ENCODE measurements at places on chromosomes 1 and 21.

DNA sequence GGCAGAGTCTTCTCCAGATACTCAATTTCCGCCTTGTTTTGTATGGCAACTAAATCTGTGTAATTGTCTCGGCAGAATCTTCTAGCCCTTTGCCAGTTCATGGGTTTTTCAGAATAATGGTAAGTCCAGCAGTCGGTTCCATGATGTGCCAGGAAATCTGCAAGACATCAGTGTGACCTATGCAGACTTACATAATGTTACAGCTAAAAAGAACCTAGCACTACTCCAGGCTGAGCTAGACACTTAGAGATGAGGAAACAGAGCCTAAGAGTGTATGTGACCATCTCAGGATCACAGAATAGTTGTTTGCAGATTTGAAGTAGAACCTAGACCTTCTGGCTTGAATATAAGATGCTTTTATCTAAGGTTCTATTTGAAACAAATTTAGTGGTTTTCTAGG is 2.8 kb downstream of the SELL start:
- no peak for DNase-seq

- DNase-seq: peak; percentile 92
Measured at GRCh38 chr1:8096105-8097011, 70.2 kb upstream of the ERRFI1 start.

- no peak for DNase-seq
Measured at GRCh38 chr1:36705629-36706028, 222.9 kb upstream of the CSF3R start.

DNA sequence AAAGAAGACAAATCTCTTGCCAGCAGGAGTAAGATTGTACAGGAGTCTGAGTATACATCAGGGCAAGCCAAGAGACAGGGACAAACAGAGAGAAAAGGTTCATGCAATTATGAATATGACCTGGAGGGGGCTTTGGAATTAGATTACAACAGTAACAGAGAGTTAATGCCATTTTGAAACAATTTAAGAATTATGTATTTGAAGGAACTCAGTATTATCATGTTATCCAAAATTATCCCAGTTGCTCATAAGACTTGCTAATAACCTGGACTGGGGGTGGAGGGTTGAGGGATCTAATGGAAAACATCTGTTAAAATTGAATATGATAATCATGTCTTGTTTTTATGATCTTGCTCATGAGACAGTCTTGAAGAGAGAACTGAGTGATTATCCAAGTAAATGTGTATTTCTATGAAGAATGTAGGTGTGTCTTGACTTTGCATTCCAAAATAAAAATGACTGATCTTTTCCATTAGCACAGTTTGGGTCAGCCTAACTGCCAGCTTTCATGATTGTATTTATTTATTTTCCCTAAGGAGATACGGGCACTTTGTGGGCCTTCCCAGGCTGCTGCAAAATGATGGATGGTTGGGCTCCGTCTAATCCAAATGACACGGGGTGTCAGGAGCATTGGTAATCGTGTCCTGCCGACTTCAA is 117.7 kb downstream of the ERG start:
- DNase-seq: no peak

GRCh38 chr1:7185721-7186120 is 400.5 kb downstream of the CAMTA1 start:
- no peak for DNase-seq

GRCh38 chr1:230507666-230508402 is 81.7 kb upstream of the PGBD5 start:
- no peak for DNase-seq

- peak; percentile 84 for DNase-seq
Measured at GRCh38 chr1:26417111-26417759, 6.6 kb downstream of the LIN28A start.

DNA sequence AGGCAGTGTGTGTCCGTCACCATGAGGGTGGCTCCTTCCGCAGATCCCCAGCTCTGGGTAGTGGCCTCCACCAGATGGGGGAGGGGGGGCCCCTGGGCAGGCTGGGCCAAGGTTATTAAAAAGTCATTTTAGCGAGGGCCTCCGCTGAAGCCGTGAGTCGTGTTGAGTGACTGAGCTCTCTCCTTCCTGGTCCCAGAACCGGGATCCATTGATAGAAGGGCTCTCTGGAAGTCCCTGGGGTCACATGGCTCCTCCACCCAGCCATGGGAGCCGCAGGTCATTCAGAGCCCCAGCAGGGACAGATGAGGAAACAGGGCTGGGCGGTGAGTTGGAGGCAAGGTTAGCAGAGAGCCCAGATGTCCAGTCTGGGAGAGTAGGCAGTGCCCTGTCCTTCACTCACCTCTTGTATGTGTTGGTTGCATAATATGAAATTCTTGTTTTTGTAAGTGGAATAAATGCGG is 12.9 kb downstream of the MIIP start:
- no peak for DNase-seq

GRCh38 chr1:5464366-5464765 is 527.9 kb downstream of the NPHP4 start:
- DNase-seq: no peak

DNA sequence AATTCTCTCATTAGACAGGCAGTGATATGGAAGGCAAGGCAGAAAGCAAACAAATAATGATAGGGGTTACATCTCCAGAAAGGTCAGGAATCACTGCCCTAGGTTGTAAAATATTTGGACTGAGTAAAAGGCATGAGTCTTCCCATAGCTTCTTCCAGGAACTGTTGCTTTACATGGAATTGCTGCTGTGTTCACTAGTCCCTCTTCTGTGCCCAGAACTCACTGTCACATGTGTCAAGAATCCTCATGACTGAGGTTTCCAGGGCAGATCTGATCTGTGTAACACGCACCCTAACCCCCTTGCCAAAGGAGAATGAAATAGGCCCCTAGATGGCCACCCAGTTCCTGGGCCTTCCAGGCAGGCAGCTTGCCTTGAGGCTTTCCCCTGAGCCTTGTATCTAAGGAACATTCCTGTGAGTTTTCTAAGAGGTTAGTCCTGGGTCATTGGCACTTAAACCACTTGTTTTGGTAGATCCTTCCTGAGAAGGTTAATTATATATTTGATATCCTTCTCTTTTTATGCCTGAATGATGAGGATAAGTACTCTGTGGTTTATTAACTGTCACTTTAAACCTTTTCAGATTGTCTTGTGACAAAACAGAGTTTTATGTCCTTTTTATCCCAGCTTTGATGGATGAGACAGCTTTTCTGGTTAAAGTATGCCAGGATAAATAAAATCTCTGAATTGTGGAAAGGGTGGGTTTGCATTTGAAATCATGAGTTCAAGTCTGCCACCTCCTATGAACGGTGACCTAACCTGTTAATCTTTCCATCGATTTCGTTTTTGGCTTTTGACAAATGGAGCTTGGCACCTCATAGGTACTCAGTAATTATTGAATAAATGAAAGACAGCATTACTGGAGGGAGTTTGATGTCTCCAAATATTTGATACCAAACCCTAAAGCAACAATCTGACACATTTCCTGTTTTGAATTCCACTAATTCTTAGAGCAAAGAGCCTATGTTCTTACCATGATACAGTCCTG is 163.3 kb downstream of the DHRS3 start:
- DNase-seq: peak; percentile 81

GRCh38 chr1:58401991-58402390 is 144.5 kb downstream of the OMA1 start:
- DNase-seq: no peak

DNA sequence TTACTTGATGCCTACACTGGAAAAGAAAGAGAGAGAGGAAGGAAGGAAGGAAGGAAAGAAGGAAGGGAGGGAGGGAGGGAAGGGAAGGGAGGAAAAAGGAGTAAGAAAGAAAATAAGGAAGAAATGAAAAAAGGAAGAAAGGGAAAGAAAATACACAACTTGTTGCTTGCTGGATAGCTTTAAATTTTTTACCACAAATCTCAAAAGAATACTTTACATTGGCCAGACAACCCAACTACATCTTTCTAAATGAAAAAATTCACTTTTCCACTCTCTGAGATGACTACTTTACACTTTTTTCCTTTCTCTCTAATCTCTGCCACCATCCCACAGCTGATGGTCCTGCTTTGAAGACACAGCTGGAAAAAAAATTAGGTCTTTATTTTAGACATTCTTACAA is 228.9 kb upstream of the FAM78B start:
- DNase-seq: no peak

All from PC-9 (cell line).